ENCODE measurements at places on chromosomes 2 and 18.

DNA sequence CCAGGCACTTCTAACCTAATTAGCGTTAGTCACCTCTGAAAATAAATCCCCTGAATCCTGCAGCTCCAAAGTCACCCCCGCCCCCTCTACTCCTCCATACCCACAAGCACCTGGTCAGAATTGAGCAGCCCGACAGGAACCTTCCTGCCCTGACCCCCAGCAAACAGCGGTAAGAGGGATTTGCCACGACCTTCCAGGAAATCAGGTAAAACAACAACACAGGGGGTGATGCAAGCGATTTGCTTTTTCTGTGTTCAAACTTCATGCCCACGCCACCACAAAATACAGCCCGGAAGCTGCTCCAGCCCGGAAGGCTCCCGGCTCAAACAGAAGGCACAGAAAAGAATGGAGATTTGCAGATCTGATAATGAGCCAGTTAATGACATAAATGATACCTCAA lies 367.1 kb downstream of the GPD2 start:
- DNase-seq, result no peak

DNA sequence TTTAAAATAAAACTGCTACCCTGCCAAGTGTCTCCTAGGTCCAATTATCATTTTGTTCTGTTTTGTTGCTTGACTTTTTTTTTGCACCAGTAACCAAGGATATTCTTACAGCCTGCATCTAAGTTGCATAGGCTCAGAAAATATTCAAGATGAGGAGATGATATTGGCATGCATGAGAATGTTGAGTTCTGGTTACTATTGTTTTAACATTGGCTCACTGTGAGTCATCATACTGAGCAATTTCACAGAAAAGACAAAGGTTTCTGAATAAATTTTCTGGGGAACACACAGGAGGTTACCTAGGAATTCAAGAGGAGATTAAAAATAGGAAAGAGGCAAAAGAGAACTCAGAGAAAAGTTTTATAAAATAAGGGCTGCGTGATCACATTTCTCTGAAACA lies 84.8 kb upstream of the POU3F3 start:
- no peak for DNase-seq

DNA sequence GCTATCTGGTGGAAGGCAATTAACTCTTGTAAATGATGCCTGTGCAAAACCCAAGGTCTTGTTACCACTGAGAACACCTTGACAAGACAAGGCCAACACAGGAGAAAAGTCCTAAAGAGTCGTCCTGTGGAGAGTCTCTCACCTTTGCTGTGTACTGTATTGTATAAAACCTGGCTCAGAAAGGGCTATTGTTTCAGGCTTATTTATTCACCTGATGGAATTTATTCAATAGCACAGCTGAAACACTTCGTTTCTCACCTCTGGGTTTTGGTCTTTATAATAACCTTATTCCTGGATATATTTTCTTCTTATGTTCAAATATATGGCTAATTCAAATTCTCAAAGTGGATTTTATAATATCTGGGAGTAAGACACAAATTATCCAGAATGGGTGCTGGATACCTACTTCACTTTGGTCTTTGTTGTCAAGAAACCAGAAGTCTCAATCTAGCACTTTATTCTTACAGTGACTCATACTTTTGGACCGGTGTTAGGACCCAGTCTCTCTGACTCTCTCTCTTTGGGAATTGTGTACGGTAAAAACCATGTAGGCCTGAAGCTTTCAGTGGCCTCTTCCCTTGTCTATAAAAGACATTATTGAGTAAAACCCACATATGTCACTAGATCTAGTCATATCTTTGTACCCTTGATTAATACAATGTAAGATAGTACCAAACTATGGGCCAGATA lies 16.1 kb upstream of the STAT4 start:
- DNase-seq, result no peak

GRCh38 chr2:232028631-232029030 lies 67.1 kb downstream of the DIS3L2 start:
- no peak for DNase-seq

DNA sequence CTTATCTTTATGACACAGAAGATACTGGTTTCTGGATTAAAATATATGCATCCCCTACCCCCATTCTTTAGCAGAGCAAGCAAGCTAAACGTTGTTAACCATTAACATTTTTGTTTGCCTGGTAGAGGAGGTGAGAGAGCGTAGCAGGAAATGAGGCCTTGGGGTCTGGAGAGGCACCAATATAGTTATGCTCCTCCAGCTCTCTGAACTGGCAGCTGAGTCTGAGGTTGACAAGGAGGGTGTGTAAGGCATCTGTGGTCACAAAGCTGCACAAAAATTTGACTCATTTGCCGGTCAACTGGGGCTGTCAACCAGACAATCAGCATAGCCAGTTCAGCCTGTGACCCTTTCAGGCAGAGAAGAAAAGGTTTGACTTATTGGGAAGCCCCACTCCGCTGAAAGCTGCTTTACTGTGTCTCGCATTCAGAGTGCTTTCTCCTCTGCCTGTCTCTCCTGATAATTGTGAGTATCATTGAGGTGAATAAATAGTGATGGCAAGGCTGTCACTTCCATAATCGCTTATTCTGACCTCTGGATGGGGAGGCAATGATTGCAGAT lies 647.5 kb upstream of the SETBP1 start:
- no peak for DNase-seq

DNA sequence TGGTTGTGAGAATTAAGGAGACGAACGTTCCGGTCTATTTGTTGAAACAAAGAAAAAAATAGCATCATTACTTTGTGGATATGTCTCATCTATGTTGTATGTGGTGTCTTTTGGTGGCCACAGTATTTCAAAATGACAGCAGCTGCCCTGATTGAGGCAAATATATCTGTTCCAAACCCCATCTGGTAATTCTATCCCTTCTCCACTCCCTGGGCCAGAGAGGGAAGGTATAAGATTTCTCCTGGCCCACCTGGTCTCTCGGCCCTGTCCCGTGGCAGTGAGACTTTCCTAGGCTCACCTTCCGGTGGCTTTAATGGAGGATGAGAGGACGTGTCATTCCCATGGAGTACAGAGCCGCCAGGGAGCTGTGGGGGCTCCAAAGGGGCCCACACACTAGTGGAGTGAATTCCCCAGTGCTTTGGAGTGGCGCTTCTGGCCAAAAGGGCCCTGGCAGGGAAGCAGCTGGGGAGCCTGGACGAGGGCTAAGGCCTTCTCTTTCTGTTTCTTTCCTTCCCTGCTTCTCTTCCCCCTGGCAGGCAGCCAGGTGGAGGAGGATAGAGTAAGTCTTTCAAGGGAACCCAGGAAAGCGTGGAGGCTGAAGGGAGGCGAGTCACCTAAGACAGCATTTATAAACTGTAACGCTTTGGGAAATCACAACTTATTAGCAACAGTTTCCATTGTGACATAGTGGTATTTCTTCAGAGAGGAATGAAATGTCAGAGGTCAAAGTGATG lies 5.6 kb downstream of the FOSL2 start:
- DNase-seq, result no peak

All from stimulated activated CD8-positive, alpha-beta memory T cell treated with anti-CD3 and anti-CD28 coated beads, Interleukin-7, amount 100 ng/mL, for 24 hours (primary cell).